Kasumi-1 (cell line): ENCODE measurements at places on chromosomes 3 and 15.

- DNase-seq = no peak
These were observed 5.6 kb upstream of the FES start for GRCh38 chr15:90878660-90879059.

- no peak for DNase-seq
These were observed 15.2 kb downstream of the EIF4E3 start for GRCh38 chr3:71709908-71710511.

DNA sequence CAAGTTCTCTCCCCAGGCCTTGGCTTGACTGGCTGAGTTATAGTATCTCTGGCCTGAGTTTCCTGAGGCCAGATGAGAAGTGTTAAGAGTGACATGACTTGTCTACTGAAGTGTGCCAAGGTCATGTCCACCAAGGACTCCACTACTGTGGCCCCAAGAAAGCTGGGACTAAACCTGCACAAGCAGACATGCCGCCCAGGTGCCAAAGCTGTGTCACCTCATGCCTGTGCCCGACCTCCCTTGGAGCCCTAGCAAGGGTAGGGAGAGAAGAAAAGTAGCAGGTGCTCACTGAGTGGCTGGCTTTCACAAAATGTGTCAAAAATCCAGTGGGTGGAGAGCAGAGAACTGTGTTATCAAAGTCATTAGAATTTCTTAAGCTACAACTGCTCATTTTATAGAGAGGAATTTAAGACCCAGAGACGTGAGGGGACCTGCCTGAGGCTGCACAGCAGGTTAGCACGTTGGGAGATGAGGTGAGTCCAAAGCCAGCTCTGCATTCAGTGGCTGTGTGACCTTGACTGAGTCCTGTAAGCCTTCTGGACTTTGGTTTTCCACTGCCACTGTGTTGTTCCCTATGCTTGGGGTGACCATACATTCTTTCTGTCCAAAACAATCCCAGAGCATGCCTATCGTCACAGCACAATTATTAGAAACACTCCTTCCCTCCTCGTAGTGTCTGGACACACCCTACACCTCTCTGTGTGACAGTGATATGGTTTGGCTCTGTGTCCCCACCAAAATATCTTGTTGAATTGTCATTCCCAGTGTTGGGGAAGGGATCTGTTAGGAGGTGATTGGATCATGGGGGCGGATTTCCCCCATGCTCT, 5.0 kb upstream of the LYSMD4 start:
- DNase-seq = no peak

GRCh38 chr3:134751831-134752230, 43.2 kb upstream of the EPHB1 start:
- no peak for DNase-seq

- DNase-seq = peak; percentile 33
These were observed 110.4 kb downstream of the EDEM1 start for GRCh38 chr3:5297895-5298294.

- DNase-seq = no peak
These were observed 14.8 kb downstream of the PXYLP1 start for GRCh38 chr3:141246224-141246957.

GRCh38 chr3:16978234-16978920, 93.6 kb downstream of the PLCL2 start:
- DNase-seq = no peak

- DNase-seq = no peak
These were observed 116.9 kb downstream of the ALDH1A2 start for GRCh38 chr15:57948351-57949289.

- no peak for DNase-seq
These were observed 41.3 kb downstream of the CDAN1 start for GRCh38 chr15:42695527-42696071.

- DNase-seq = no peak
These were observed 327.0 kb downstream of the FEZF2 start for GRCh38 chr3:62046326-62046725.

- no peak for DNase-seq
These were observed 65.0 kb downstream of the NIPA2 start for GRCh38 chr15:22903427-22903826.

GRCh38 chr3:138089091-138089490, 26.3 kb downstream of the DZIP1L start:
- DNase-seq = no peak

- DNase-seq = peak; percentile 35
These were observed 11.1 kb downstream of the IGF2BP2 start for GRCh38 chr3:185813691-185814215.

- peak; percentile 80 for DNase-seq
These were observed 8.4 kb upstream of the ATR start for GRCh38 chr3:142586803-142587406.

DNA sequence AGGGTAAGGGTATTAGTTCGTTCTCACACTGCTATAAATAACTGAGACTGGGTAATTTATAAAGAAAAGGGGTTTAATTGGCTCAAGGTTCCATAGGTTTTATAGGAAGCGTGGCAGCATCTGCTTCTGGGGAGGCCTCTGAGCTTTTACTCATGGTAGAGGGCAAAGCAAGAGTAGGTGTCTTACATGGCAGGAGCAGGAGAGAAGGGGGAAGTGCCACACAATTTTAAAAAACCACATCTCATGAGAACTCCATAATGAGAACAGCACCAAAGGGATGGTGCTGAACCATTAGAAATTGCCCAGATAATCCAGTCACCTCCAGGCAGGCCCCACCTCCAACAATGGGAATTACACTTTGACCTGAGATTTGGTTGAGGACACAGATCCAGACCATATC, 12.2 kb downstream of the RNF111 start:
- peak; percentile 3 for DNase-seq

DNA sequence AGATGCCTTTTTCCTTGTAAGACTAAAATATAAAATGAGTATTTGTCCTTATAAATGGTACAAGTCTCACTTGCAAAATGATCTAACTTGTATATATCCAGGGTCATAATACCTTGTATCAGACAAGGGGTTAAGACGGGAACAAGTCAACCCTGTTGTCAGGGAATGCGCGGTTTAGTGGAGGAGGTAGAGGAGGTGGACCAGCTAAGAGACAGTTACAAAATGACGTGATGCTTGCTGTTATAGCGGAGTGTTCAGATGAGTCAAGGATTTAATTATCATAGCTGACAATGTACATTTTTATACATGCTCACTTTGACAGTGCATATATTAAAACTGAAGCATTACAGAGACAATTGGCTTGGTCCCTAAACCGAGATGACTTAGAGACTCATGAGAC, 26.8 kb upstream of the KLHL25 start:
- no peak for DNase-seq

- no peak for DNase-seq
These were observed 58.2 kb downstream of the C3orf70 start for GRCh38 chr3:185094697-185095096.

DNA sequence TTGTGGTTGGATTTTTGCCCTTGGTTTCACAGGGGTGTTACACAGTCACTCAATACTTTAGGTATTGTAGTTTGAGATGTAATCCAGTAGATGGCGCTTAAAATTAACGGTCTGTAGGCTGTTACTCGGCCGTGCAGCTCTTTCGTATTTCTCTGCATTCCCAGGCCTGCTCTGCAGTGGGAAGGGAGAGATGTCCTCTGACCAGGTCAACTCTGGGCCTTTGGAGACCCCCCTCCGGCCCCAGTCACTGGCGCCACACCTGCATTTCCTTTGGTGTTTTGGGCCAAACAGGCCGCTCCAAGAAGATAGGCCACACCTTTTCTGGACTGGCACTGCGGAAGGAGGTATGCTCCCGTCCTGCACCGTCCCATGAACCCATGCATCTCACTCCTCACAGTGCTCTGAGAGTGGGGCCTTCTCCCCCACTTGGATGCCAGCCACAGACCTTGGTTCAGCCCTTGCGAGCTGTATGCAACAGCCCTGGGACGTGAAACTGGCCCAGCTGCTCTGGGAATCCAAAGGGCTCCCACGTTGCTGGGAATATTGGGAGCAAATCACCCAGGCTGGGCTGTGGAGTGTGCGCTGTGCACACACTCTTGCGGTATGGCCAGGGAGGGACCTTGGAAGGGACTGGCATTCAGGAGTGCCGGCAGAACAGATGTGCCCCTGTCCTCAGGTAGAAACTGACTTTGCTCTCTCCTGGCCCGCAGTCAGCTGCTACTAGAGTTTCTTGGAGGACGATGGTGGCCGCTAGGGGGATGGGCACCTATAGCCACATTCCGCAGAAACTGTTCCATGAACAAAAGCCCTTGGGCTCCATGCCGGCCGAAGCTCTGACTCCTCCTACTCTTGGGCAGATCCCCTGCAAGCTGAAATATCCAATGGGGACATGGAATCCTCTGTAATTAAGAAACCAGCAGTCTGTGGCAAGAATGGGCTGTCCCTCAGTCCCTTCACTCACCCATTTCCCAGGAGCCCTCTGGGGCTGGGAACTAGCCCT, 410.5 kb upstream of the CADM2 start:
- DNase-seq = peak; percentile 82

DNA sequence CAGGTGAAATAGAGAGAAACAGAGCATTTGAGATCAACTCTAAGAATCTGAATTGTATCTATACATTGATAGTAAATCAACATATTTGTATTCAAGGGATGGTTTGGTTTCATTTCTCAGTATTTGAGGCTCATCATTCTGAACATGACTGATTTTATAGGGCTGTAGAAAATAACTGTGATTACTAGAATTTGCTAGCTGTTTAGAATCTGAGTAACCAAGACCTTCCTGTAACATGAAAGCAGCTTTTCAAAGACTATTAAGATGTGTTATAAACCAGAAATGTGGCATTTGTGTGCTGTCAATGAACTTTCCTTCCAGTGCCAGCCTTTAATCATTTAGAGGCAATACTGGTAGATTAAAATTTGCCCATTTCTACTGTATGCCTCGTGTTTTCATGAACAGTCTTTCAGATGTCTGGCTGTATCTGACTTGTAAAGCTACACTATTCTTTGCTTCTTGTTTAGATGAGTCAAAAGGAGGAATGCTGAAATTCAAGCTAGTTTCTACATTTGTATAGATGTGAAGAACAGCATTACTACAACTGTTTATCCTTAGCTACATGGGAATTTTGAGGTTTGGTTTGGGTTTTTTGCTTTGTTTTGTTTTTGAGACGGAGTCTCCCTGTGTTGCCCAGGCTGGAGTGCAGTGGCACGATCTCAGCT, 137.3 kb upstream of the BHLHE40 start:
- DNase-seq = no peak

DNA sequence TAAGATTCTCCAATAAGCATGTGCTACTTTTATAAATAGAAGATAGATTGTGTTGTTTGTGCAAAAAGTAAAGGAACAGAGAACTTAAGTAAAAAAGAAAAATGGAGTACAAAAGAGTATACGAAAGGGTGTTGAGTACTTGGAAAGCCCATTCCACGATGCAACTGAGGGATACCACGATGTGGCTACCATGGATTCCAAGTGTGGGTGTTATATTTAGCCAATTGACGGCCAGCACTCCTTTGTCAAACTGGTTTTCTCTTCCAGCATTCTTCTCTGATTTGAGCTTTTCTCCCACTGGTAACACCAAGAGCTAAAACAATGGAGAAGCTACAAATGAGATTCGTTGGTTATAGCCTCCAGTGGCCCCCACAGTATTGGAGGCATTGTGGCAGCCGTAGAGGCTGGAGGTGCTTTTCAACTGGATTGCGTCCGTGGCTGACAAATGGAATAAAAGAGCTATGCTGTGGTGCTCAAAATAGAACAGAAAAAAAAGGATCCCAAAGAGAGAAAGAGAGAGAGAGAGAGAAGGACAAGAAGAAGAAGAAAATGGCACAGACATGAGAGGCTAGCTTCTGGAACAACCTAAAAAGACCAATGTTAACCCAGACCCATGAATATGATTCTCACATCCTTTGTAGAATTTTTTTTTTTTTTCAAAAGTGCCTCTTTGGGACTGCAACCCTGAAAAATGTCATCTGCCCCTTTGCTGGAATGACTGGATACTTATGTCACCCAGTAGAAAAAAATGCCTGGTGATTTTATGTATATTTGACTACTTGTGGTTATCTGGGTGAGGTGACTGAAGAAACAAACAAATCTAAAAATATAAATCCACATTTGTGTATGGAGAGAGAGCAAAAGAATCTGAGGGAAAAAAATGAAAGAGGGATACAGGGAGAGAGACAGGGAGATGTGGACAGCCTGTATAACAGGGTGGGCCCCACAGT, 345.1 kb downstream of the RORA start:
- DNase-seq = no peak

GRCh38 chr3:8981296-8981695, 18.0 kb upstream of the RAD18 start:
- DNase-seq = no peak

- no peak for DNase-seq
These were observed 12.1 kb upstream of the GATA2 start for GRCh38 chr3:128504963-128505730.

DNA sequence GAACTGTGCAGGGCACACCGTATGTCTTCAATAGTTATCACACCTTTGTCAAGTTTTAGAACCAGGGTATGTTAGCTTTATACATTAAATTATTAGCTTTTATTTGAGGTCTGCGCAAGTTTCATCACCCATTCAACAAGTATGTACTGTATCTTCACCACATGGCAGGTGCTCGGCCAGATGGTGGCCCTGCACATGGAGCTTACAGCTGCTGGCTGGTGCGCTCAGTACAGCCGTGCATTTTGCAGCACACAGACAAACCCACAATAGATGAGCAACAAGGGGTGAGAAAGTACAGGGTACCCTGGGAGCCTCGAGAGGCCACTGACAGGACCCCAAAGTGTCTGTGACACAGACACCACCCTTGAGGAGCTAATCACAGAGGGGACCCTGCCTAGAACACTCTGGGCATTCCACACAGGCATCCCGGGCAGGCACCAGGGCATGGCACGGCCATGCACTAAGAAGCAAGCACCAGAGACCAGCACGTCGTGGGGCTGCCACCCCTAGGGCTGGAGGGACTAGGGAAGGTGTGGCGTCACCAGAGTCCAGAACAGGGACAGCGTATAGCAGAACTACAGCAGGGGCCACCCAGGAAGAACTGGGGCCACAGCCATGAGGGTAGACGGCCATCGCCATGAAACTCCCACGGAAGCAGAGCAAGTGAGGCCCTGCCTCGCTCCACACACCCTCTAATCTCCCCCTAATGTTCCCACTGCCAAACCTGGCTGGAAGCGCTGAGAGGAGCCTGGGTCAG, 27.4 kb downstream of the ZXDC start:
- no peak for DNase-seq

DNA sequence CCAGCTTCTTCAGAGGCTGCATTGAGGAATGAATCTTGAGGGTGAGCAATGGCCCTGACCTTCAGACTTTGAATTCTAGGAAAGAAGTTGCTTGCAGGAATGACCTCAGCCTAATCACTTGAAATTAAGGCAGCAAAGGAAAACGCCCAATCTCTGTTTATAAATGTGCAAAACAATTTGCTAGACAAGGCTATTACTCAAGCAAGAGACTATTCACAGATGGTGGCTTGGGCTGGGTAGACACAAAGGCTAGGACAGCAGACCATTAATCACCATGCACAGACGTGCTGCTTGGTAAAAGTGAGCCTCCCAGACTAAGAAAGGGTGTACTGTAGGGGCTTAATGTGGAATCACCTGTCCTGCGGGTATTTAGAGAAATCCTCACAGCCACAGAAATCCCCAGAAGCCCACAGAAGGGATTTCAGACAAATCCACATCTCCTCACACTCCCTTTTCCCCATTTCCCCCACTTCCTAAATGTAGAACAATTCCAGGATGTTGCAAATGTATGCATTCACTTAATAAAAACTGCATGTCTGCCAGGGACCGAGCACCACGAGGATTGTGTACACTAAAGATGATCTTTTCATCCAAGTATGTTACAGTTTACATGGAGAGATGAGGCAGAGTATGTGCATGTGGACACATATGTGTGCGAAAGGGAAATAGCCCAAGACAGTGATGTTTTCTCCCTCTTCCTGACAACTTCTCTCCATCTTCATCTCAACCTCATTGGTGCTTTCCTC, 259.5 kb downstream of the THSD4 start:
- DNase-seq = no peak
